Endodermal cell (in vitro differentiated cells): ENCODE measurements at places on chromosomes 1 and 21. TPM values are rescaled to one million over a fixed set of nuclear protein-coding genes. Genes with fewer than 3 reads are reported as not detected.

GRCh38 chr1:155485222-155485621 lies 77.4 kb downstream of the ASH1L start:
- H3K36me3 ChIP-seq: peaks cover 23% of the 10 kb centered on the region
- H3K4me3 ChIP-seq: no peak overlapping the region
- H3K4me1 ChIP-seq: no peaks in the 10 kb centered on the region
- no peak for DNase-seq
- no peak overlapping the region for H3K27ac ChIP-seq

AKNAD1 gene
- 0.80 to 2.5 TPM (median 2.0 TPM) in 3 replicates for total RNA-seq

ZYG11A gene
- total RNA-seq: 0.96 to 3.2 TPM (median 2.9 TPM) in 3 replicates

- H3K36me3 ChIP-seq: peaks cover 76% of the 10 kb centered on the region
- no peaks in the 10 kb centered on the region for H3K27me3 ChIP-seq
- H3K4me3 ChIP-seq: no peak overlapping the region
- no peaks in the 10 kb centered on the region for H3K4me1 ChIP-seq
- DNase-seq: no peak
Observed at GRCh38 chr21:17786851-17787181, 32.3 kb downstream of the C21orf91 start.

DNA sequence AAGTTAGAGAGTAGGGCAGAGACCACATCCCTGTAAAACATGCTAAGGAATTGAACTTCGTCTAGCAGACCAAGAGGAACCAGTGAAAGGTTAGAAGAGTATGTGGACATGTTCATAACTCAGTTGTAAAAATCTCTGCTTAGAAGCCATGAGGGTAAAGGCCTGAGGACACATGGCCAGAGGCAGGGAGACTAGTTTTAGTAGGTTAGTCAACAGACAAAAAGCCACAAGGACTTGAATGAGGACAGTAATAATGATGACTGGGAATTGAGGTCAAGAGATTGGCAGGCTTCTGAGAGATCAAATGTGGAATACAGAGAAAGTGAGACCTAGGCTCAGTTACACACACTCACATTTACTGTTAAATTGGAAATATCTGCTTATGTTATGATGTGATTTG lies 205.5 kb upstream of the HOOK1 start:
- H3K27ac ChIP-seq: no peak overlapping the region
- no peak for DNase-seq
- no peaks in the 10 kb centered on the region for H3K36me3 ChIP-seq

DNA sequence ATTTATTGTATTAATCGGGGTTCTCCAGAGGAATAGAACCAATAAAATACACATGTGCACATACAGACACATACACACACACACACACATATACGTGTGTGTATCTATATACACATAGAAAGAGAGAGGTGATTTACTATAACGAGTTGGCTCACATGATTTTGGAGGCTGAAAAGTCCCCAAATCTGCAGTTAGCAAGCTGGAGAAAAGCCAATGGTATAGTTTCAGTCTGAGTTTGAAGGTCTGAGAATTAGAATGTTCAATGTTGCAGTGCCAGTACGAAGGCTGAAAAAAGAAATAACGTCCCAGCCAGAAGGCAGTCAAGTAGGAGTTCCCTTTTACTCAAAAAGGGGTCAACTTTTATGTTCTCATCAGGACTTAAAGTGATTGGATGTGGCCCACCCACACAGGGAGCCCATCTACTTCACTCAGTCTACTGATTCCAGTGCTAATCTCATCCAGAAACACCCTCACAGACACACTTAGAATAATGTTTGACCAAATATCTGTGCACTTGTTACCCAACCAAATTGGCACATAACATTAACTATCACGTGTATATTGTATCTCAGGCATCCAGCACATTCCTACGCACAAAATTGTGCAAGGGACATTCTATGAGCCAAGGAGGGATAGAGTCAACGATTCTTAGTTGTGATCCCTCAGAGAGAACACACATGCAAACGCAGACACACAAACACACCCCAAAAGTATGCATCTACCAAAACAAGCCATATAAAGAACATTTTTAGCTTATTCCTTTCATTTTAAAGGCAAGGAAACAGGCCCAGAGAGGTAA lies 195.5 kb upstream of the DUSP10 start:
- no peak overlapping the region for H3K27ac ChIP-seq
- DNase-seq: no peak
- peaks cover 5% of the 10 kb centered on the region for H3K4me1 ChIP-seq
- H3K4me3 ChIP-seq: no peak overlapping the region

ADAMTS1 gene
- total RNA-seq: 20.4 to 26.0 TPM (median 24.3 TPM) in 3 replicates

DNA sequence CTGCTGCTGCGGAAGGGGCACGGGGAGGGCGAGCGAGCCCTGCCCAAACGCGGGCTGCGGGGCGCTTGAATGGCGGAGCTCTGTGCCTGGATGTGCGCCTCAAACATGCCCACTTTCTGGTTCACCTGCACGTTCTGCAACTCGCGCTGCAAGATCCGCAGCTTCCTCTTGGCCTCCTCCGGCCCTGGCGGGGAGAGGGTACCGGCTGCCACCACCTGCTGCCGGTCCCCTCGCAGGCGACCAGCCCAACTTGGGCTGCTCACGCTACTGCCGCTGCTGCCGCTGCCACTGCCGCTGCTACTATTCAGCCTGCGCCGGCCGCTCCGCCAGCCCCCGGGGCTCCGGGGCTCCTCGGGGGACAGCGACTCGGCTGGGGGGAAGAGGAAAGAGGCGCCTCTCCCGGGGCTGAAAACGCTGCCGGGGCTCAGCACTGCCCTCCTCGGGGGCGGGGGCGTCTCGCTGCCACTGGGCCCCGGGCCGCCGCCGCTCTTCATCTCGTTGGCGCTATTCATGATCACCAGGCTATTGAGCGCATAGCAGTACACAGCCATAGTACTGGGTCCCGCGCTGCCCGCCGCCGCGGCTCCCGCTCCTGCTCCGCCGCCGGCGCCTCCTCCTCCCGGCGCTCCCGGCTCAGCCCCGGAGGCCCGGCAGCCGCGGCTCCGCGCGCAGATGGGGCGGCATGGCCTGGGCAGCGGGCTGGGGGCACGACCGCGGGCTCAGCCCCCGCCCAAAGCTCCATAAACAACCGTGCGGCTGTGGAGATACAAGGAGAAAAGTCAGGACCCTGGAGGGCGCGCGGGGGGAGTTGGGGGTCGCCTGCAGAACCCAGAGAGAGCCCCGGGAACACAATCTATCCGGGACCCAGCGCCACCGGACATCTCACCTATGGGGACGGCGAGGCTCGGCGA lies 1.9 kb downstream of the ITPKB start:
- peak overlapping the region; percentile 94 for H3K4me3 ChIP-seq
- peak; percentile 83 for DNase-seq
- H3K27me3 ChIP-seq: no peaks in the 10 kb centered on the region

GRCh38 chr1:239778208-239778813 lies 313.4 kb upstream of the FMN2 start:
- H3K27me3 ChIP-seq: no peaks in the 10 kb centered on the region
- no peak overlapping the region for H3K4me3 ChIP-seq
- no peaks in the 10 kb centered on the region for H3K4me1 ChIP-seq
- DNase-seq: no peak

DNA sequence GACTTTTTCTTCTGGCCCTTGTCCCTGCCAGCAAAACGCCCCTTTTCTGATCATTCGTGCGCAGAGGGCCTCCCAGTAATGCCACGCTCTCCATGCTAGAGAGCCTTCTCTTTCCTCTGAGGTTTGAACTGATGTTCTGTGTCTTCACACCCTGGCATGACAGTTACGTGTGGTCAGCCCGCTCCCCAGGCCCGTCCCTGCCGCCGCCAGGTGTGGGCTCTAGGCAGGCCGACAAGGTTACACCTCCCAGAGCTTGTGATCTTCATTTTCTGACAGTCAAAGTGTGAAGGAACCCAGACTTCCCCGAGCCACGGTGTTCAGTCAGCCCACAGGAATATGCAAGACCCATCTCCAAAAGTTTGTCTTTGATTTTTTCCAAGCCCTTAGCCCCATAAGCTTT lies 265.6 kb downstream of the TM2D1 start:
- no peaks in the 10 kb centered on the region for H3K36me3 ChIP-seq
- DNase-seq: peak; percentile 59
- no peak overlapping the region for H3K4me3 ChIP-seq
- H3K27ac ChIP-seq: no peak overlapping the region
- no peaks in the 10 kb centered on the region for H3K27me3 ChIP-seq

GRCh38 chr1:11132563-11133293 lies 33.1 kb upstream of the EXOSC10 start:
- DNase-seq: peak; percentile 50
- no peak overlapping the region for H3K4me3 ChIP-seq
- no peaks in the 10 kb centered on the region for H3K27me3 ChIP-seq
- peaks cover 82% of the 10 kb centered on the region for H3K36me3 ChIP-seq
- no peak overlapping the region for H3K27ac ChIP-seq

- no peak for DNase-seq
- peaks cover 19% of the 10 kb centered on the region for H3K4me1 ChIP-seq
- no peak overlapping the region for H3K4me3 ChIP-seq
Observed at GRCh38 chr1:116457946-116458604, 85.0 kb downstream of the ATP1A1 start.

SMYD2 gene
- 20.2 and 22.4 TPM in 2 replicates for total RNA-seq

- no peaks in the 10 kb centered on the region for H3K27me3 ChIP-seq
- H3K4me1 ChIP-seq: no peaks in the 10 kb centered on the region
- H3K4me3 ChIP-seq: no peak overlapping the region
- no peaks in the 10 kb centered on the region for H3K36me3 ChIP-seq
Observed at GRCh38 chr1:175385316-175385715, 192.7 kb upstream of the KIAA0040 start.

MACO1 gene
- 13.1 to 18.2 TPM (median 14.4 TPM) in 3 replicates for total RNA-seq

IRF6 gene
- 13.4 and 13.8 TPM in 2 replicates for total RNA-seq

DNA sequence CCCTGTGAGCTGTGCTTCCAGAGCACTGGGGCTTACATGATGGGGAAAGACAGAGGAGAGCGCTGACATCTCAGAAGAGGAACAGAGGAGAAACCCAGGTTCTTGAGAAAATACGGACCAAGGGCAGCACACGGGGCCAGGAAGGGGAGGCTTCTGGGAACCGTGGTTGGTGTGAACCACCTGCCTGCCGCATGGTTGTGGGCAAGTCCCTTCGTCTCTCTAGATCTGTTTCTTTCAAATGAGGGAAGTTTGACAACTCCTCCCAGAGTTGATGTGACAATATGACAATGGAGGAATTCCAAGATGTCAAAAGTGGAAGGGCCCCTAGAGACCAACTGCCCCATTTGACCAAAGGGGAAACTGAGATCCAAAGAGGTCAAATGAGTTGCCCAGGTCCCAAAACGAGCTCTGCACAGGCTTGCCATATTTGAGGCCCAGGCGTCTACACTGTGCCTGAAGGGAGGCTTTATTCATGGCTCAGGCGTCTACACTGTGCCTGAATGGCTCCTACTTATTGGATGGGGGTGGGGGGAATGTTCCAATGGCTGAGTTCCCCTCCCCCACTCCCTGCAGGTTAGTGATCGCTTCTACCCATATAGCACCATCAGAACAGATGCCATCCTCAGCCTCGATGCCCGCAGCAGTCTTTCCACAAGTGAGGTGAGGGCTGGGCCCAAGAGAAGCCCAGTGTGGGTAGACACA lies 11.2 kb downstream of the EXTL1 start:
- no peak for DNase-seq
- H3K4me3 ChIP-seq: no peak overlapping the region
- no peaks in the 10 kb centered on the region for H3K4me1 ChIP-seq
- H3K27me3 ChIP-seq: peaks cover 30% of the 10 kb centered on the region

DNA sequence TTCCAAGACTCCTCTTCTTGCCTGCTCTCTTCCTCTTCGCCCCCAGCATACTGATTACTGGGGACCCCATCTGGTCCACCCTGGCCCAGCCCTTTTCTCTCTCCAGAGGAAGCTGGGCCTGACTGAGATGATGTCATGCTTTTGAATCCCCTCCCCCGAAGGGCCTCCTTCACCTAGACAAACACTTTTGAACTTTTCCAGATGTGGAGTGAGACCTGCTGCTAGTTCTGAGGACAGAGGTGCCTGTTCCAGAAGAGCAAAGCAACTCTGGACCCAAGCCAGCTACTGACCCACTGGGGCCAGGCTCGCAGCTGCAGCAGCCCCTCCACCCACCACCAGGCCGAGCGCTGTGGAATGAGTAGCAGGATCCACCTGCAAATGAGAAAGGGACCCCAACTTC lies 8.4 kb downstream of the CD34 start:
- no peak for DNase-seq
- H3K4me3 ChIP-seq: no peak overlapping the region
- H3K27ac ChIP-seq: no peak overlapping the region
- H3K36me3 ChIP-seq: no peaks in the 10 kb centered on the region

- no peak overlapping the region for H3K4me3 ChIP-seq
- H3K36me3 ChIP-seq: no peaks in the 10 kb centered on the region
- DNase-seq: no peak
- H3K27me3 ChIP-seq: no peaks in the 10 kb centered on the region
Observed at GRCh38 chr1:201426479-201427310, 5.2 kb upstream of the TNNI1 start.

DNA sequence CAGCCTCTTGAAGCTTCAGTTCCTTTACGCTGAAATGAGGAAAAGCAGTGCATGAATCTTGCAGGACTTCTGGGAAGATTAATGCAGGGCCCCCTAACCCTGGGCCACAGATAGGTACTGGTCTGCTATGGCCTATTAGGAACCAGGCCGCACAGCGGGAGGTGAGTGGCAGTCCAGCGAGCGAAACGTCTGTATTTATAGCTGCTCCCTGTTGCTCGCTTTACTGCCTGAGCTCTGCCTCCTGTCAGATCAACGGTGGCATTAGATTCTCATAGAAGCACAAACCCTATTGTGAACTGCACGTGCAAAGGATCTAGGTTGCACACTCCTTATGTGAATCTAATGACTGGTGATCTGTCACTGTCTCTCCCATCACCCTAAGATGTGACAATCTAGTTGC lies 130.2 kb downstream of the CHRM3 start:
- no peaks in the 10 kb centered on the region for H3K36me3 ChIP-seq
- no peaks in the 10 kb centered on the region for H3K27me3 ChIP-seq
- H3K4me1 ChIP-seq: no peaks in the 10 kb centered on the region
- H3K4me3 ChIP-seq: no peak overlapping the region
- no peak overlapping the region for H3K27ac ChIP-seq

GRCh38 chr1:23699280-23700179 lies 7.9 kb downstream of the RPL11 start:
- H3K27me3 ChIP-seq: no peaks in the 10 kb centered on the region
- peaks cover 89% of the 10 kb centered on the region for H3K36me3 ChIP-seq
- peaks cover 4% of the 10 kb centered on the region for H3K4me1 ChIP-seq
- DNase-seq: no peak
- no peak overlapping the region for H3K4me3 ChIP-seq

- H3K4me1 ChIP-seq: peaks cover 6% of the 10 kb centered on the region
- H3K36me3 ChIP-seq: no peaks in the 10 kb centered on the region
- DNase-seq: no peak
- H3K27ac ChIP-seq: no peak overlapping the region
- H3K27me3 ChIP-seq: peaks cover 11% of the 10 kb centered on the region
Observed at GRCh38 chr1:115088871-115089419, 358 bp downstream of the TSPAN2 start.

FAM177B gene
- not detected in 3 replicates for total RNA-seq

- no peak for DNase-seq
- peaks cover 9% of the 10 kb centered on the region for H3K4me1 ChIP-seq
- peaks cover 16% of the 10 kb centered on the region for H3K36me3 ChIP-seq
- no peaks in the 10 kb centered on the region for H3K27me3 ChIP-seq
- no peak overlapping the region for H3K27ac ChIP-seq
- peak overlapping the region; percentile 98 for H3K4me3 ChIP-seq
Observed at GRCh38 chr1:181087400-181087901, 1.0 kb upstream of the IER5 start.

- peaks cover 9% of the 10 kb centered on the region for H3K4me1 ChIP-seq
- no peaks in the 10 kb centered on the region for H3K36me3 ChIP-seq
- peak overlapping the region; percentile 100 for H3K27ac ChIP-seq
- peak; percentile 99 for DNase-seq
- H3K27me3 ChIP-seq: no peaks in the 10 kb centered on the region
Observed at GRCh38 chr1:7667625-7668218, 103.4 kb upstream of the VAMP3 start.

GRCh38 chr1:118371612-118372011 lies 186.6 kb upstream of the SPAG17 start:
- no peaks in the 10 kb centered on the region for H3K4me1 ChIP-seq
- H3K27ac ChIP-seq: no peak overlapping the region
- no peaks in the 10 kb centered on the region for H3K27me3 ChIP-seq
- no peak for DNase-seq
